Foreskin keratinocyte (primary cell): ENCODE measurements at places on chromosomes 6 and 20.

GRCh38 chr6:36907781-36908180, 22.0 kb downstream of the C6orf89 start:
- no peak for DNase-seq

GRCh38 chr6:119182875-119183274, 104.4 kb upstream of the FAM184A start:
- no peak for DNase-seq

DNA sequence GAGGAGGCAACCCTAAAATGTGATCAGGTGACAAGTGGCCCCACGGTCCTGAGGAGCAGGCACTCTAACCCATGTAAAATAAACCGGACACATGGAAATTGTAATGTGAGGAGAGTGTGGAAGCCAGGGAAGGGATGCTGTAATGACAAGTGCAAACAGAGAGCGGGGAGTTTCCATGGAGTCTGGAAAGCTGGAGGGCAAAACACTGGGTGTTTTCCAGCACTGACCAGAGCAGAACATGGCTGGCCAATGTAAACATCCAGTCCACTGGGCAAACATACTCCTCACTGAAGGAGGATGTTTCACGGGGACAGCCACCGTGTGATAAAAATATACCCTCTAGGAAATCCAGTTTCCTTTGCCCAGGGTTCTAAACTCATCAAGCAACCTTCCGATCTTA, 219.0 kb upstream of the JARID2 start:
- no peak for DNase-seq

GRCh38 chr6:167683028-167683862, 143.5 kb upstream of the AFDN start:
- no peak for DNase-seq

DNA sequence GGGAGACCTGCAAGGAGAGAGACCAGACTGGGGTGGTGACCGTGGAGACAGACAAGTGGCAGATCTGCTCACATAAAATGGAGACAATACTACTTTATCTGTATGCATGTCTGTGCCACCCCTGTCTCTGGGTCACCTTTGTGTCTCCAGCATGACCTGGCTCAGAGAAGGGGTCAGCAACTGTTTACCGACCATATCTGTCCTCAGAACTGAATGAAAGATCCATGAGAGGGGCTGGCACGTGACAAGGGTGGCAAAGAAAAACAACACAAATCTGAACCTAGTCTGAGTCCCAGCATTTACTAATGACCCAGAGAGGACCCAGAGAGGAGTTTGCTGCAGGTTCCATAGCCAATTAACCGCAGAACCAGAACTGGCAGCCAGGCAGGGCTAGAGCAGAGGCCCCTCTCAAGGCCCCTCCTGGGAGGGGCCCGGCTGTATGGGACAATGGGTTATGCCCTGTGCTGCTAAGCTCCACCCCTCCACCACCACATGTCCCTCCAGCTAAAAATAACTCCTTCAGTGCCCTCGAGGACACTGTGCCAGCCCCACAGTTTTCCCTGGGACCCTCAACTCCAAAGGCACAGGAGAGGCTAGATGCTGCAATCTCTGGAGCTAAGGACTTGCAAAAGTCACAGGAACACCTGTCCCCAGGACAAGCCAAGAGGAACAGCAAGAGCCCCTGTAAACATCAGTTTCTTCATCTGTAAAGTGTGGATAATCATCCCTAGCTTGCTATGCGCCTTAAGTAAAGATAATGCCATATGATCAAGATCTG, 2.2 kb downstream of the AHCY start:
- no peak for DNase-seq

DNA sequence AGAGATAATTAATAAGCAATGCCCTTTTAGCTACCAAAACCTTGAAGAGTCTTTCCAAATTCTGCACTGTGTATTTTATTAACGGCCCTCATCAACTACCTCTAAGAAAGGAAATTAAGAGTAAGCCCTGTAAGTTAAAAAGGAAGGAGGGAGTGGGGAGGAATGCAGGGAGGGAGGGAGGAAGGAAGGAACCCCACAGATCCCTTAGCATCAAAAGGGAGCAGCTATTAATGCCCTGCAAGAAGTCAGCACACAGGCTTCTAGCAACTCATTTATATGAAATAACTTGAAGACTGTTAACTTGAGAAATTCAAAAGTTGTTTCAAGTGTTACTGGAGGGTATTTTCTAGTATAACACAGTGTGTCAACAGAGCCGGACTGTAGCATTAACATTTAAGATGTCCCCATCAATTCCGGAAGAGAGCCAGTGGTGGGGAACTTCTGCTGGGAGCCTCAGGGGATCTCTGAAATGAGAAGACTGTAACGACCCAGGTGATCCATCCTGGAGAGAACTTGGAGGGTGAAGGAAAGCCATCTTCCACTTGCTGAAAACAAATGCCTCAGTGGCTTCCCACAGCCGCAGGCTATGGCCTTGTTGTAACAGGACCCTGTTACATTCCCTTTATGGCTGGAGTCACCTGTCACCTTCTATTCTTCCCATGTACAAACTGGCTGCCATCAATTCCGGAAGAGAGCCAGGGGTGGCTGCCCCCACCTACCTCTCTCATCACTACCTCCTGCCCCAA, 33.2 kb downstream of the SLC22A23 start:
- no peak for DNase-seq

DNA sequence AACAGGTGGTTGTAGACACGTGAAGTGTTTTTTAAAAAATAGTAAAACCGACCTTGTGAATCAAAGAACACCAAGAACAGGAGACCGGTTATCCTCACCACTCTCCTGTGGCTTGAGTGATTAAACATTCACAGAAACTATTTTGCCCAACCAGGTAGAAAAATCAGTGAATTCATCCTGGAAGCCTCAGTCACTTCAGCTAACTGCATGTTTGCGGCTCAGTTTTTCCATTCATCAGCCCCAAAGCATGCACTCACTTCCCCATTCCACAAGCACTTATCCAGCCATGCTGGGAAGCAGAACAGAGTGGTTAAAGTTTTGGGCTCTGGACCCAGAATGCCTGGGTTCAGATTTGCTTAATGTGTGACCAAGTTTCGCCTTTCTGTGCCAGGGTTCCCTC, 2.4 kb downstream of the LRRN4 start:
- peak; percentile 82 for DNase-seq

- no peak for DNase-seq
Observed at GRCh38 chr6:159397753-159398152, 228.6 kb downstream of the FNDC1 start.

DNA sequence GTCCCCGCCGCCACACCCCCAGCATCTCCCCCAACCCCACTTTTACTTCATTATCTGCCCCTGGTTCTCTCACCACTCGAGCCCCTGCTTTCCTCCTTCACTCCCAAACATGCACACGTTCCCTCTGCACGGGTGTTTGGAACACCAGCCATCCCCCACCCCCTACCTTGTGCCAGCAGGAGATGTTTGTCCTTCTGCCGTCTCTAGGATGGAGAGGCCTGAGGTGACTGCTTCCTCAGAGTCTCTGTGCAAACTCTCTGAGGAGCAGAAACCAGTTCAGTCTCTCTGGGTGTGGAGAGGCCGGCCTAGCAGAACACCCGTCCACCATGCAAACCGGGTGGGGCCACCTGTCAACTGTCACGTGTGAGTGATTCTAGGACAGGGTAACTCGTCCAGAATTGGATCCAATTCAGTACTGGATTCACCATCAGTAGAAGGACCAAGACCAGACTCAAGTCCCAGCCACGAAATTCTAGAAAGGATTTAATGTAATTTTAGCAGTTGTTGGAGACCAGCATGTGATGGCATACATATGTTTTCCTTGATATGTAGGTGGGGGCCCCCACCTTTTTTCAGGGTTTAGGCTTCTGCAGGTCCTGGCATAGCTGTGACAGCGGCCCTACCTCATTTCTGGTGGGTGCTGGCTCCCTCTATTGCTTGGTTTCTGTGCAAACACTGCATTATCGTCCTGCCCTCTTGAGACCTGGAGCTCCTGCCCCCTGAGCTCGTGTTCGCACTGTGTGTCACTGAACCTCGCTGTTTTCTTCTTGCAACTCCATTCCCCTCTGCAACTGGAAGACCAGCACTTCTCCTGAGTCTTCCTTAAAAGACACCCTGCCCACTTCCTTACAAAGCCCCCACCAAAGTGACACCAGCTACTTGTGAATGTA, at the start of gene RAET1E:
TSS of gene RAET1E (minus strand) at position 259 of the 890 bp plus-strand sequence. CDS start 7,212 bp downstream, outside the sequence.
- DNase-seq = no peak

DNA sequence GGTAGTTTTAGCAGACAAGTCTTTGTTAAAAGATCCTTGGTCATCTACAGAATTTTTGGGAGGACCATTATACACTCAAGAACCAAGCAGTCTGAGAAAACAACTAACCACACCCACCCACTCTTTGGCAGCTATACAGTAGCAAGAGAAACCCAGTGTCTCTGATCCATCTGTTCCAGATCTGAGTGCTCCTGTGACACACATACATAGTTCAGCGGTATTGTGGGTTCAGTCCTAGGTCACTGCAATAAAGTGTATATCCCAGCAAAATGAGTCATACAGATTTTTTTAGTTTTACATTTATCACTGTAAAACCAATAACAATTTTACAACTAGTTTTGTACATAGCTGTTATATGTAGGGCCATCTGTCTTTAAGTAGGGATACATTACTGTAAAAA, 47.4 kb upstream of the PAK5 start:
- peak; percentile 16 for DNase-seq

- no peak for DNase-seq
Observed at GRCh38 chr6:45433533-45434380, 56.0 kb upstream of the SUPT3H start.

GRCh38 chr6:127031511-127031910, 87.0 kb upstream of the RSPO3 start:
- no peak for DNase-seq

GRCh38 chr20:3276680-3277015, 37.7 kb upstream of the SLC4A11 start:
- no peak for DNase-seq

DNA sequence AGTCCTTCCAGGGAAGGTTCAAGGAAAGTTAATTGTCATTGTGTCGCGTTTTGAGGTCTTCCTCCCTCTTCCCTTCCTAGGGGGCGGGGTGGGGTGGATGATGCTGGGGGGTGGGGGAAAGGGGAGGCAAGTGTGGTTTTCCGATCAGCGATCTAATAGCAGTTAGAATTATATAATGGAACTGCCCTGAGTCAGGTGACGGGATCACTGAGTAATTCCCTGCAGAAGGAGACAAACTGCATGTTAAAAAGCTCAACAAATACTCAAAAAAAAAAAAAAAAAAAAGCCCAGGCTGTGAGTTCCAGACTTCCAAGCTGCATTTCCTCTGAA, 240.4 kb downstream of the PHACTR1 start:
- no peak for DNase-seq

- DNase-seq = no peak
Observed at GRCh38 chr20:51914758-51915157, 112.4 kb upstream of the SALL4 start.

DNA sequence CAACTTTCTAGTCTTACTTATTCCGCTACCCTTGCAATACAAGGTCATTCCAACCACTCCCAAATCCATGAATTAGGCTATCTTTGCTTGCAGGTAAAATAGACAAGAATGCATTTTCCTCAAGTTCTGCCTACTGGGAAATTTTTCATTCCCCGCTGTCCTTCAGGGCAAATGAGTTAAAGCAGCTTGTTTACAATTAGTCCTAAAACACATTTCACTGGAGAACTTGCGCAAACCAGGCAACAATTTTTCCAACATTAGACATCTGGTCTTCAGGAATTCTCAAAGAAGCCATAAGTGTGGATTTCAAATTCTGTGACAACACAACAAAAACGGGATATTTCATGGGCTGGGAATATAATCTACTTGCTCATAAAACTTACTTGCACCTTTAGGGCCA, 20.4 kb downstream of the SPINT4 start:
- DNase-seq = no peak

GRCh38 chr20:37534401-37535157, 6.9 kb upstream of the BLCAP start:
- DNase-seq = peak; percentile 79

DNA sequence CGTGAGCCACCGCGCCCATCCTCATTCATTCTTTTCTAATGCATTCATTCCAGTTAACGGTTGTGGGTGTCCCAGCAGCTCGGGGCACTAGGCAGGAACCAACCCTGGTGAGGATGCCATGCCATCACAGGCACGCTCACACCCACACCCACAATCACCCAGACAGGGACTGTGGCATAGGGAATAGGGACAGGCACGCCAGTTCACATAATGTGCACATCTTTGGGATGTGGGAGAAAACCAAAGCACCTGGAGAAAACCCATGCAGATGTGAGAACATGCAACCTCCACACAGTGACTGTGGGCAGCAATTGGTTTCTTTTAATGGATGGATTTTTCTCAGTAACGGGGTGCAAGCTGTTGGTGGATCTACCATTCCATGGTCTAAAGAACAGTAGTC, 64.3 kb downstream of the IRF4 start:
- no peak for DNase-seq

- no peak for DNase-seq
Observed at GRCh38 chr6:162770136-162770535, 42.4 kb downstream of the PACRG start.

- DNase-seq = no peak
Observed at GRCh38 chr20:36097337-36098151, 57.0 kb upstream of the EPB41L1 start.

GRCh38 chr6:117345292-117345610, 79.9 kb downstream of the VGLL2 start:
- DNase-seq = no peak

GRCh38 chr6:49833386-49833785, 32.9 kb downstream of the CRISP1 start:
- DNase-seq = no peak

DNA sequence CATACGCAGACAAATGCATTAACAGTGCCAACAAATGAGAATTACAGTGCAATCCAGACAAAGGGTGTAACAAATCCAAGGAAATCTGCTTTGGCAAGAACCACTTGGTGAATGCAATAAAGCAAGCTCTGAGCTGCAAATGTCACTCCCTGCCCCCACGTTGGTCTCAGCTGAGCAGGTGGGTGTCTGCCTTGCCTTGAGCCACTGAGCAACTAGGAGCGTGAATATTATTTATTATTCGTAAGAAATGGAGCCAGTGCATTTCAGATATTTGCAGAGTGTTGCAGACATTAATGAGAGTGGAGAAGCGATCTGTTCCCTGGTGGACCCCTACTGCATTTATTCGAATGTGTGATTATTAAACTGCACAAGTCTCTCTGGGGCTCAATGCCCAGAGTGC, 36.6 kb upstream of the F13A1 start:
- DNase-seq = no peak

DNA sequence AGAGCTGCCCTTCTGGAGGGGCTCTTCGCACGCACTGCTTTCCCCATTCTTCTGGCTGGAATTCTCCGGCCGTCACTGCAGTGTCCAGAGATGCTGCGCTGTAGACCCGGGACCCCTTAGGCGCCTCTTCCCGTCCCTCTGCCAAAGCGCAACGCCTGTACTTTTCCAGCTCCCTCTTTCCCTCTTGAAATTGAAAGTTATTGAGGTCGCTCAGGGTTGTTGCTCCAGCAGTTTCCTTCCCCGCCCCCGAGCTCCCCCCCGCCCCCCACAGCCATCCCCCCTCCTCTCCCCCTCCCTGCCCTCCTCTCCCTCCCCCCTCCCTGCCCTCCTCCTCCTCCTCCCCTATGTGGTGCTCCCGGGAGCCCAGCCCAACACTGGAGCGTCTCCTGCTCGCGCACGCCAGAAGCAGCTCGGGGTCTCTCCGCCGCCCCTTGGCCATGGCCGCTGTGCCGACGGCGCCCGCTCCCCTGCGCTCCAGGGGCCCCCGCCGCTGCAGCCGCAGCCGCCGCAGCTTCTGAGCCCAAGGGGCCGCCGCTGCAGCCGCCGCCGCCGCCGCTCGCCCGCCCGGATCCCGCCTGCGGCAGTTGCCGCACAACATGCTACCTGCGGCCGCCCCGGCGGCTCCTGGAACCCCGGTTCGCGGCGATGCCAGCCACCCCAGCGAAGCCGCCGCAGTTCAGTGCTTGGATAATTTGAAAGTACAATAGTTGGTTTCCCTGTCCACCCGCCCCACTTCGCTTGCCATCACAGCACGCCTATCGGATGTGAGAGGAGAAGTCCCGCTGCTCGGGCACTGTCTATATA, at the start of gene RSPO3:
TSS of gene RSPO3 (plus strand) at position 374 of the 804 bp plus-strand sequence. CDS start 522 bp downstream, outside the sequence.
- peak; percentile 31 for DNase-seq
